Pancreas (tissue), 10 donors: ENCODE measurements at places on chromosomes 7 and 10. TPM values are rescaled to one million over a fixed set of nuclear protein-coding genes. Genes with fewer than 3 reads are reported as not detected.

Gene ZNF33B
- polyA plus RNA-seq: 21.2 TPM

DNA sequence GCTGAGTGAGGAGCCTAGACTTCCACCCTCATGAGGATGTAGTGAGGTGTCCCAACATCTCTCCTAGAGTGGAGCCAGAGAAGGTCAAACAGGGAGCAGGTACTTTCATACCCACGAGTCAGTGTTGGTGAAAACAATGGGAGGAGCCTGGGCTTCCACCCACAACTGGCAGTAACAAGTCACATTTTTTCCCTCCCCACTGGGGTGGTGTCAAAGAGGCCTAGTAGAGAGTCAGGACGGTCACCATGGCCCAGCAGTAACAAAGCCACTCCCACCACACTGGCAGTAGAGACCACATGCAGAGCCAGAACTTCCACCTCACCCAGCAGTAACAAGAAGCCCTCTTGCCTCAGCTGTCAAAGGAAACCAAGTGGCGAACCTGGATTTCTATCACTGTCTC is 280.2 kb upstream of the IMMP2L start:
- H3K4me3 ChIP-seq: no peak overlapping the region
- no peaks in the 10 kb centered on the region for H3K4me1 ChIP-seq
- H3K36me3 ChIP-seq: no peaks in the 10 kb centered on the region
- H3K27ac ChIP-seq: no peak overlapping the region

GRCh38 chr7:149790146-149790548 is 16.8 kb upstream of the ZNF467 start:
- H3K4me1 ChIP-seq: no peaks in the 10 kb centered on the region
- no peak overlapping the region for H3K4me3 ChIP-seq
- H3K36me3 ChIP-seq: no peaks in the 10 kb centered on the region
- no peak overlapping the region for H3K27ac ChIP-seq
- no peak for DNase-seq
- H3K27me3 ChIP-seq: no peaks in the 10 kb centered on the region

- peak; percentile 34 for DNase-seq
- peaks cover 11% of the 10 kb centered on the region for H3K4me1 ChIP-seq
- no peak overlapping the region for H3K27ac ChIP-seq
- H3K36me3 ChIP-seq: no peaks in the 10 kb centered on the region
Measured at GRCh38 chr10:63887023-63887589, 365.9 kb downstream of the REEP3 start.

GRCh38 chr10:64396105-64396708 is 875.0 kb downstream of the REEP3 start:
- H3K27me3 ChIP-seq: no peaks in the 10 kb centered on the region
- no peaks in the 10 kb centered on the region for H3K4me1 ChIP-seq
- no peak for DNase-seq
- no peak overlapping the region for H3K4me3 ChIP-seq
- H3K36me3 ChIP-seq: no peaks in the 10 kb centered on the region
- no peak overlapping the region for H3K27ac ChIP-seq
